Astrocyte (in vitro differentiated cells and primary cell): ENCODE measurements at places on chromosomes 4 and X. TPM values are rescaled to one million over a fixed set of nuclear protein-coding genes. Genes with fewer than 3 reads are reported as not detected.

The SMR3B gene
- not detected in 2 replicates for total RNA-seq

The FREM3 gene
- not detected in 2 replicates for total RNA-seq

The TSPAN6 gene
- total RNA-seq, result 49.7 and 51.2 TPM in 2 replicates

The PRR32 gene
- not detected in 2 replicates for total RNA-seq

The CT45A10 gene
- not detected in 2 replicates for total RNA-seq

The SRPX2 gene
- 39.3 and 50.1 TPM in 2 replicates for total RNA-seq

The PIR gene
- total RNA-seq, result 5.0 and 5.5 TPM in 2 replicates

The GYPA gene
- not detected in 2 replicates for total RNA-seq

The GUCY1A1 gene
- 0.48 and 1.0 TPM in 2 replicates for total RNA-seq

The PHF8 gene
- 19.4 and 19.8 TPM in 2 replicates for total RNA-seq

The ADGRL3 gene
- 29.6 and 31.3 TPM in 2 replicates for total RNA-seq

The TMEM144 gene
- 5.6 and 7.6 TPM in 2 replicates for total RNA-seq

The UCP1 gene
- 0.34 and 0.46 TPM in 2 replicates for total RNA-seq

The PDE6B gene
- total RNA-seq, result 2.8 and 3.7 TPM in 2 replicates
